ENCODE measurements at places on chromosomes 7 and 10. TPM values are rescaled to one million over a fixed set of nuclear protein-coding genes. Genes with fewer than 3 reads are reported as not detected.

AKR1D1 gene
- not detected for total RNA-seq

DNA sequence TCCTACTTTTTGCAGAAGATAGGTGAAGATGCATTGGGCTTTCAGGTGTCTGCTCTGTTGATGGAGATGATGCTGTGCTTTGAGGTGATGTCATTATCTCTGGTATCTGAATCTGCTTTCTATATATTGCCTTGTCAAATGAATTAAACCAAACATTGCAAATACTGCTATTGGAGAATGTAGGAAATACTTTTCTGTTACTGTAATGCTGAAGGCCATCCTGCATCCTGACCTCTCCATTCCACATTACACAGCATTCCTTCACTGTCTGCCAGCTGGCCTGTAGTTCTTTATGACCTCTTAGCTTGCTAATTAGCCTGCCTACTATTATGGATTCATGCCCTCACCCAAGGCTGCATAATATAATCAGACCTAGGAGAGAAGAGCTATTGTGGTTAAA lies 73.2 kb downstream of the VCL start:
- peak; percentile 60 for DNase-seq

DNA sequence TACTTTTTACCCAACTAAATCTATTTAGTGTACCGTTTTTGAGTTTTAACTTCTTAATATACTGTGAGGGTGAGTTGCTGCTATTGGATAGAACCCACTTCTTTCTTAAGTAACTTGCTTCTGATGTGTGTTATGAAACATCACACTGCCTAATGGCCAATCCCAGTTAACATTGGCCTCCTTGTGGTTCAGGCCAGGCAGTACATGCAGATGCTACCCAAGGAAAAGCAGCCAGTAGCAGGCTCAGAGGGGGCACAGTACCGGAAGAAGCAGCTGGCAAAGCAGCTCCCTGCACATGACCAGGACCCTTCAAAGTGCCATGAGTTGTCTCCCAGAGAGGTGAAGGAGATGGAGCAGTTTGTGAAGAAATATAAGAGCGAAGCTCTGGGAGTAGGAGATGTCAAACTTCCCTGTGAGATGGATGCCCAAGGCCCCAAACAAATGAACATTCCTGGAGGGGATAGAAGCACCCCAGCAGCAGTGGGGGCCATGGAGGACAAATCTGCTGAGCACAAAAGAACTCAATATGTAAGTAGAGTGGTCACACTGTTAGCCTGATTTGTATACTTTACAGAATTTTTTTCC lies 39.7 kb downstream of the TES start:
- peak; percentile 65 for DNase-seq

EN2 gene
- total RNA-seq, result 0.69 TPM

GRCh38 chr10:26790221-26790995 lies 70.3 kb downstream of the ABI1 start:
- peak; percentile 65 for DNase-seq

GRCh38 chr7:157574914-157575586 lies 238.2 kb downstream of the DNAJB6 start:
- no peak for DNase-seq

DNA sequence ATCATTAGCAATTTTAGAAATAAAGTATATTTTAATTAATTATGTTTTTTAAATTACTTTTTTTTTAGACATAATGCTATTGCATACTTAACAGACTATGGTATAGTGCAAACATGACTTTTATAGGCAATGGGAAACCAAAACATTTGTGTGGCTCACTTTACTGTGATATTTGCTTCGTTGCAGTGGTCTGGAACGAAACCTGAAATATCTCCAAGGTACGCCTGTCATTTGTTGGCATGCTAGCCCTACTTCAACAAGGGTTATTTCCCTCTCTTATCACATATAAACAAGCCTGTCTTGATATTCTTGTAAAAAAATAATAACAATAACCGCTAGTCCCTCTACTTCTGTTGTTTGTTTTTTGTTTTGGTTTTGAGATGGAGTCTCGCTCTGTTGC lies 74.2 kb downstream of the TYW1B start:
- no peak for DNase-seq

- peak; percentile 68 for DNase-seq
Observed at GRCh38 chr10:3783682-3784432, 1.2 kb downstream of the KLF6 start.

DNA sequence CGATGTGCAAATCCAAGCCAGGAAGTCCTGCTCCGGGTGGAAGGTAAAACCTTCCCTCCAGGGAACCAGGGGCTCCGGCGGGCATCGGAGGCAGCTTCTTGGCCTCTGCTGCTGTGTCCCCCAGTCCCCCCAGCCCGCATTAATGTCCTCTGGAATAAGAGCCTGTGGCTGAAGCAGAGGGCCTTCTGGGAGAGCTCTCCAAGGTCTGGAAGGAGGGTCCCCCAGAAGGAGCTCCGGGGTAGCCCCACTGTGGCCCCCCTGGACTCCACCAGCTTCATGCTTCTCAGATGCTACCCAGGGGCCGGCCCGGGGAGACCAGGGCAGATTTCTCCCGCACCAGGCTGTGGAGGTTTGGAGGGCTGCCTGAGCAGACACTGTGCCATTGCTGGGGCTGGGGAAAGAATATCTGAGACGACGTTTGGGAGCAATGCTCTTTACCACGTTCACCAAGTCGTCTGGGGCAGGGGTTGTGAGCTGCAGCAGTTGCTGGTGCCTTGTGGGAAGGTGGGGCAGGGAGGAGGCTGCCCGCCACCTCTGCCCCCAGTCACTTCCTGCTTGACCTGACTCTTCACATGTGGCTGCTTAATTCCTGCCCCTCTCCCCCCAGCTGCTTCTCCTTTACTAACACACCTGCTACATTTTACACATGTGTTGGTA lies 8.3 kb downstream of the ZNF853 start:
- DNase-seq, result no peak

WDR37 gene
- 13.6 TPM for total RNA-seq

- no peak for DNase-seq
Observed at GRCh38 chr10:62491597-62491996, 117.4 kb downstream of the ZNF365 start.

TMEM225B gene
- not detected for total RNA-seq

DNA sequence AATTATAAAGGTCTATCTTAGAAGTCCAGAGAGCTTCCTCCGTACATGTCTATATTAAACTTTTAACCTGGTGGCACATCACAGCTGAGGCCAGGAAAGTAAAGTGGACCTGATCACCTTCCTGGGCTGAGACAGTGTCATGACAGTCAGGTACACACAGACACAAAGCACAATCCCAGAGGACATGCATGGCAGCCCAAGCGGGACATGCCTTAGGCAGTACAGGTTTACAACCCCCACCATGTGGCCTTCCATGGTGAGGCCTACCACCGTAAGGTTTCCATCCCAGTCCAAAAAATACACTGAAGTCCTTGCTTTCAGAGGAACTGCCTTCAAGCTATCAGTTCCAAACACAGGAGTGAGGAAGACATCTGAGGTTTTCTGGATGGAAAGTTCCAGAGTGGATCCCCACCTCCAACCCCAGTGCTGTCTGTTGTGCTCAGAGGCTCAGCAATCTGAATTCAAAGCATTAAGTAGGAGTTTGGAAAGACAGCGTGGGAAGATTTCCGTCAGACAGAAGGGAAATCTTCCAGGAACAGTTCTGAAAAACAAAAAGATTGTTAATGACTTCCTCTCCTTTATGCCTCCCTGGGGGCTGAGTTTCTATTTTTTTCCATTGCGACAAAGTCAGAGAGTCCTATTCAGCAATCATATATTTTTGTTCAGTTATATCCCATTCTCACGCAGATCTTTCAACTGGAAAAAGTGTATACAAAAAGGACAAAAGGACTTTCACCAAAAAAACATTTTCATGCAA lies 20.1 kb downstream of the IFIT3 start:
- DNase-seq, result no peak

MEPCE gene
- total RNA-seq, result 63.9 TPM

- DNase-seq, result no peak
Observed at GRCh38 chr7:151251328-151251688, 2.8 kb upstream of the SMARCD3 start.
